ENCODE measurements at places on chromosomes 2 and 18.
A peak's percentile ranks its signal among the peaks of the same experiment; 100 is the strongest.

- no peak for DNase-seq
Measured at GRCh38 chr2:86038291-86039081, 67.2 kb downstream of the POLR1A start.

GRCh38 chr18:6885992-6886796, 156.7 kb downstream of the ARHGAP28 start:
- peak; percentile 67 for DNase-seq

- DNase-seq: no peak
Measured at GRCh38 chr2:15667809-15668556, 76.3 kb downstream of the DDX1 start.

DNA sequence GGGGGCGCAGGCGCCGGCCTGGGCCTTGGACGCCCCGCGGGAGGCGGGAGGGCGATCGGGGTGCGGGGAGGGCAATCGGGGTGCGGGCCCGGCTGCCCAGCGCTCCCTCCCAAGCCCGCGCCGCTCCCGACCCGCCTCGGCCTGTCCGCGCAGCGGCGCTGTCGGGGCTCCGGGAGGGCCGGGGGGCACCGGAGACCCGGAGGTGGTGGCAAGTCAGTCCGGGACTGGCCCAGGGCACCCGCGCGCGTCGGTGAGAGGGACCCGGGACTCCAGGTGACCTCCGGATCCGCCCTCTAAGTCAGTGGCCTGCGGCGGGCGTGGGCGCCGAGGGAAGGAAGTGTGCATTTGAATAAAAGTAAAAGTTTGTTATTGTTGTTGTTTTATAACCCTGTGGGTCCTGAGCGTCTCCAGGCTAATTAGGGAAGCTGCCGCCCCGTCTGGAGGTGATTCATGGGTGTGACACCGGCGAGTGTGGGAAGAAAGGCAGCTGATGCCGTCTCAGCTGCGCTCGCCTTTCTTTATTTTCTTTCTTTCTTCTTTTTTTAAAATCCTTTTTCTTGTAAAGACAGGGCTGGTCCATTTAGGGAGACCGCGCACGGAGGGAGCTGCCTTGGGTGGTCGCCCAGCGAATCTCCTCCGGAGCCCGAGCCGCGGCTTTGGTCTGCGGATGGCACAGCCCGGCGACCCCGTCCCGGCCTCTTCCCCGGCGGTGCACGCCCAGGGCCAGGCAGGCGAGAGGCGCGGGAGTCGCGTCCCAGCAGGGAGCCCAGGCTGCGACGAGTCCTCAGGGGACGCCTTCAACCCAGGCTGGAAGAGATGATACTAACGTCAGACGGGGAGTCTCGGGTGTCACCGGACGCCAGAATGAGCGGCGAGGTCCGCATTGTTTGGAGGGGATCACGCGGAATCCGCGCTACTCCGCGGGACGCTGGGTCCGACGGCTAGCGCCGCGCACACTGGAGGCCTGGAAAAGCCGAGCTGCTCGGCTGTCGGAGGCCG, 627 bp upstream of the CRACDL start:
- peak; percentile 49 for DNase-seq

- DNase-seq: no peak
Measured at GRCh38 chr2:183375821-183376220, 251.6 kb downstream of the NUP35 start.

DNA sequence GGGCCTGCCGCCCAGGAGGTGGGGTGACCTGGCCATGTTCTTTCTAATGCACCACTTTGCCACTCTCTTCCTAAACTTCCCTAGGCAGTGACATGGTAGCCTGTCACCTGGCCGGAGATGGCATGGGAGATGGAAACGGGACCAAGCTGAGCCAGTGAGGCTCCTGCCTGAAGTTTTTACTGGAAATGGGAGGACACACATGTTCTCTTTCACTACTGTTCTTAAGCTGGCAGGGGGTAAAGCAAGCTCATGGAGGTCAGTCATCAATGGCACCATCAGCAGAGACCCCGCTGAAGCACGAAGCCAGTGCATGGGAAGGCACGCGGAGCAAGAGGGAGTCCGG, 50.7 kb downstream of the ATIC start:
- no peak for DNase-seq

- DNase-seq: no peak
Measured at GRCh38 chr2:11397513-11397912, 53.1 kb upstream of the ROCK2 start.

- peak; percentile 6 for DNase-seq
Measured at GRCh38 chr2:149715005-149715592, 127.5 kb upstream of the MMADHC start.
